ENCODE measurements at places on chromosomes 6 and 20.

DNA sequence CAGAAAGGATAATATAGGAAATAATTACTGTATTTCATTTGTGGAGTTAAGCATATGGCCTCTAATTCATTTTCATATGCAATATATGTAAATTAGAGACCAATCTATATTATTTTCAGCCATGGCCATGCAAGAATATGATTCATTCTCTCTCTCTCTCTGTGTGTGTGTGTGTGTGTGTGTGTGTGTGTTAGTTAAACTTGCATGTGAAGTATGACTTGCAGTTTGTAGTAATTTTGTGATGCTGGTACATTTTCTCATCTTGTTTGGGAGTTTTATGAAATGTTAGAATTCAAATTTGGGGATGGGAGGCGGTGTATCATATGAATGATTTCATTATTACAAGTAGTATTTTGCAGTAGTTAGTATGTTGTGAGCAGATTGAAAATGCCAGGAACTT lies 74.8 kb downstream of the JARID2 start:
- DNase-seq = no peak

DNA sequence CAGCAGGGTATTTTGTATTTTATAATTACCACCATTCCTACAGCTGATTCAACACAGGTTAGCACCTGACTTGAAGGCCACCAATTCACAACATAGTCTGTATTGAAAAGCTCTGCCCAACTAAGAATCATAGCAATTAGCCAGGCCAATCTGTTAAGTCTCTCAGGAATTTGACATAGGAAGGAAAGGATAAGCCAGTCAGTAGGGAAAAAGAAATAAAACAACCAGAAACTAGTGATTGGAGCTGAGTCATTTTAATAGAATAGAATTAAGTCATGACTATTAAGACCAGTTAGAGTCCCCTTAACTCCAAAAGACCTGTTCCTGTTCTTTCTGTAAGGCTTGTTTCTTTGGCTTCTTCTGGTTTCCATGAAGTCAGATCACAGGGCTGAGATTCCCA lies 8.1 kb downstream of the RANBP9 start:
- DNase-seq = no peak

- no peak for DNase-seq
Observed at GRCh38 chr20:56460459-56460858, 8.0 kb upstream of the RTF2 start.

DNA sequence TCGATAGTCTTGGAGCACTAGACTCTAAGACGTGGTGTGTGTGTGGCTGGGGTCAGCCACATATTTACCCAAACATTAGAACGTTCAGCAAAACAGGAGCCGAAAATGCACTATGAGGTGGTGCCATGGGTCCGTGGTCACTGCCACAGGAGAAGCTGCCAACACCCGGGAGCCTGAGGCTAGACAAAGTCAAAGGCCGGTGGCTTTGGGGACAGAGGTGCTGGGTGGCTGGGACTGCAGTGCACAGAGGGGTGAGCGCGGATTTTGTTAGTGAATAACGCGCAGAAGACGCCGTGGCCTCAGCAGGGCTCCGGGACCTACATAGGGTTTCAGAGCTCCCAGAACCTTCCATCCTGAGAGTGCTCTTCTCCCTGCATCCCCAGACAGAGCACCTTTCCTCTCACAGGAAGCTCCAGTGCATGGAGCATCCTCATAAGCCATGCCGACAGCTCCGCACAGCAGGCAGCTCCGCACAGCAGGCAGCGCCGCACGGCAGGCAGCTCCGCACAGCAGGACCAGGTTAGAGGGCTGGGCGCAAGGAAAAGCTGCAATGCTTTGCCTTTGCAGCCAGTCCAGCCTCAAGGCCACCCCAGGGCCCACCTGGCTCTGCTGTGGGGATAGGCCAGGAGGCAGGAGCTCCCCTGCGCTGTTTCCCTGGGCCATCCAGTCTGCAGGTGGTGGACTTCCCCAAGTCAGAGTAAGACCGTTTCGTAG lies 304.1 kb downstream of the TAF4 start:
- no peak for DNase-seq

DNA sequence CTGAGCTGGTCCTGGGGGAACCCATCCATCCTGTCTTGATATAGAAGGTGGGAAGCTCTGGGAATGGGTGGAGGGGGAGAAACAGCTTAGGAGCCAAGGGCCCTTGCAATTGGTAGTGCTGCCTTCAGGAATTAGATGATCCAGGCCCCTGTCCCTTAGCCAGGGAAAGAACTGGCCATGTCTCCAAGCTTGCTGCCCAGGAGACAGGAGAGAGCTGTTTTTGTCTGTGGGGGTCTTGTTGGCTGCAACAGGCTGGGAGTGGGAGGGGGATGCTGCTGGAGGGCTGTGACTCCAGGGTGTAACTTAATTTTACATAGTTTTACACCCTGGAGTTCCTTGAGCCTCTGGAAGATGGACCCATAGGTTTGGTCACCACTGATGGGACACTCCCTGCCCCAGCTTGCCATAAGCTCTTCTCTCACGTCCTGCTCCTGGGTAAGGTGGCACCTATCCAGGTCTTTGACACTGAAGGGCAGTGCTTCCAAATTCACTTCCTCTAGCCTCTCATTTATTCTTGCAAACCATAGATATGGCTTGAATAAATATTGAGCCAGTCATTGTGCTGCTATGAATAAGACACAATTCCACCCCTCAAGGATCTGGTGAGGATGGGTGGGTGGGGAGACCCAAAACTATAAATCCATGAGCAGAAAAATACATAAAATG lies 16.8 kb downstream of the VEGFA start:
- no peak for DNase-seq
